ENCODE measurements at places on chromosomes 16 and 17. TPM values are rescaled to one million over a fixed set of nuclear protein-coding genes. Genes with fewer than 3 reads are reported as not detected.
A peak's percentile ranks its signal among the peaks of the same experiment; 100 is the strongest.

GRCh38 chr16:80824623-80825364, 20.4 kb upstream of the CDYL2 start:
- DNase-seq: no peak

DNA sequence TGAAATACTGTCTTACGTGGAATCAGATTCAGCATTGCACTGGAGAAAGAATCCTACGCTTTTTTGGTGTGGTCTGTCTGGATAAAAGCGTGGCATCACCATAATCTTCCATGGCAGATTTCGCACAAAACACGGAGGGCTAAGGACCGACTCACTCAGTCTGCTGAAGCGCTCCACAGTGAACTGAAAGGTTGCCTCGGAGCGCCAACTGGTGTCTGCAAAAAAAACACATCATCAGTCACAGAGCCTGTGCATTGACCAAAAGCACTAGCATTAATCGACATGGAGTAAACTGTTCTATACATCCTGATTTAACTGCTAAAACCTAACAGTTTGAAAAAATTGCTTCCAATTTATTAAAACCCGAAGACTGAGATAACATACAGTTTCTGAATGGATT, 40.5 kb downstream of the USP7 start:
- no peak for DNase-seq

- no peak for DNase-seq
These were observed 4.5 kb upstream of the ADAM11 start for GRCh38 chr17:44754276-44754675.

OTOP2 gene
- not detected for total RNA-seq

KRTAP16-1 gene
- total RNA-seq: 1.1 TPM

DNA sequence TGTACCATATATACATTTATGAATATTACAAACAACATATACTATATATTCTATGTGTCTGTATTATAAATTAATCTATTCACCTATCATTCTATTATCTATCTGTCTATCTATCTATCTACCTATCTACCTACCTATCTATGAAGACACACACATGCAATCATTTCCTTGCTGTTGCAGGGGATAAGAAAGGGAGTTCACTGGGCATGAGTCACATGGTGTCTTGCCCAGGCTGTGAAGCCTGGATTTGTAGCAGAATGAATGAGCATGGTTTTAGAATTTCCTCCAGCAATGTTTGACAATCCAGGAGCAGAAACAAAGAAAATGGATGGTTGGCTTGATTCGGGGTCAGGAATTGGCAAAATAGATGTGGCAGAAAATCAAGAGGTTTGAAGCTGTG, 23.2 kb upstream of the FAM20A start:
- no peak for DNase-seq

- DNase-seq: no peak
These were observed 28.7 kb downstream of the KNOP1 start for GRCh38 chr16:19689342-19689741.

CACNG4 gene
- total RNA-seq: not detected

DNA sequence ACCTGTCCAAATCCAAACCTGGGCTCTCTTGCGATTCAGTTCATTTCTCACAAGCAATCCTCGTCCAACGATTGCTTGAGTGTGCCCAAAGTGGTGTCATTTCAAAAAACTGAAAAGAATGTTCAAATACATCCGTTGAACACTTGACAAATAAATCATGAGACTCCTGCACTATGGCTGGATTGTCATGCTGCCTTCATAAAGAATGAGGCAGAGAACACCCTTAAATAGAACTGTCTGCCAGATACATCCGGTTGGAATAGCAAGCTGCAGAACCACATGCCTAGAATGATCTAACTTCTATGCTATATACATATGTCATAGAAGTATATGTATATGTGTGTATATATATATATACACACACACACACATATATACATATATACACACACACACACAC, 55.4 kb upstream of the HAPSTR1 start:
- no peak for DNase-seq

- no peak for DNase-seq
These were observed 8.1 kb upstream of the NLRP1 start for GRCh38 chr17:5592382-5592781.

PHLPP2 gene
- 7.0 TPM for total RNA-seq

- no peak for DNase-seq
These were observed 5.3 kb downstream of the CYGB start for GRCh38 chr17:76532072-76532651.

DNA sequence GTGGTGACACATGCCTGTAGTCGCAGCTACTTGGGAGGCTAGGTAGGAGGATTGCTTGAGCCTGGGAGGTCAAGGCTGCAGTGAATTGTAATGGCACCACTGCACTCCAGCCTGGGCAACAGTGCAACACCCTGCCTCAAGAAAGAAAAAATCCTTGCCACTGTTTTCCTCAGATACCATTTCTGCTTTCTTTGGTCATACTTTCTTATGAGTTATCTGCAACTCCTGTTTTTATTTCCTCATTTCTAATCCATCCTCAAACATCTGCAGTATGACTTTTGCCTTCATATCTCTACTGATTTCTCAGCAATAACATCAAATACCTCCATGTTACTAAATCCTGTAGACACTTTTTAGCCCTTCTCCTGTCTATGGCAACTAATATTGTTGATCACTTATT, 3.1 kb upstream of the AP2B1 start:
- no peak for DNase-seq

ADGRG3 gene
- total RNA-seq: 0.14 TPM

- DNase-seq: no peak
These were observed 6.1 kb upstream of the KRT31 start for GRCh38 chr17:41403404-41404023.

DNA sequence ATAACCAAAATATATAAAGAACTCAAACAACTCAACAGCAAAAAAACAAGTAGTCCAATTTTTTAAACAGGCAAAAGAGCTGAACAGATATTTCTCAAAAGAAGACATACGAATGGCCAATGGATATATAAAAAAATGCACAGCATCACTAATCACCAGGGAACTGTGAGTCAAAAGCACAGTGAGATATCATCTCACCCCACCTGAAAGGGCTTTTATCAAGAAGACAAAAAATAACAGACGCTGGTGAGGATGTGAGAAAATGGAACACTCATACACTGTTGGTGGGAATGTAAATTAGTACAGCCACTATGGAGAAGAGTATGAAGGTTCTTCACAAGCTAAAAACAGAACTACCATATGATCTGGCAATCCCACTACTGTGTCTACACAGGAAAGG, 7.4 kb downstream of the XYLT1 start:
- no peak for DNase-seq

- no peak for DNase-seq
These were observed 231.4 kb downstream of the IRX3 start for GRCh38 chr16:54055191-54055590.

CXCL16 gene
- 41.5 TPM for total RNA-seq

GRCh38 chr17:38703742-38704605, 1.1 kb upstream of the MLLT6 start:
- DNase-seq: peak; percentile 74

GRCh38 chr16:85137323-85138072, 25.2 kb upstream of the CIBAR2 start:
- DNase-seq: no peak

HAPSTR1 gene
- total RNA-seq: 191 TPM

GRCh38 chr16:13823501-13823900, 96.5 kb upstream of the ERCC4 start:
- DNase-seq: no peak

EPN3 gene
- not detected for total RNA-seq

GRCh38 chr16:28863929-28864793, 518 bp downstream of the SH2B1 start:
- DNase-seq: no peak

ZNF624 gene
- 3.4 TPM for total RNA-seq

ZFP1 gene
- 12.9 TPM for total RNA-seq

DNA sequence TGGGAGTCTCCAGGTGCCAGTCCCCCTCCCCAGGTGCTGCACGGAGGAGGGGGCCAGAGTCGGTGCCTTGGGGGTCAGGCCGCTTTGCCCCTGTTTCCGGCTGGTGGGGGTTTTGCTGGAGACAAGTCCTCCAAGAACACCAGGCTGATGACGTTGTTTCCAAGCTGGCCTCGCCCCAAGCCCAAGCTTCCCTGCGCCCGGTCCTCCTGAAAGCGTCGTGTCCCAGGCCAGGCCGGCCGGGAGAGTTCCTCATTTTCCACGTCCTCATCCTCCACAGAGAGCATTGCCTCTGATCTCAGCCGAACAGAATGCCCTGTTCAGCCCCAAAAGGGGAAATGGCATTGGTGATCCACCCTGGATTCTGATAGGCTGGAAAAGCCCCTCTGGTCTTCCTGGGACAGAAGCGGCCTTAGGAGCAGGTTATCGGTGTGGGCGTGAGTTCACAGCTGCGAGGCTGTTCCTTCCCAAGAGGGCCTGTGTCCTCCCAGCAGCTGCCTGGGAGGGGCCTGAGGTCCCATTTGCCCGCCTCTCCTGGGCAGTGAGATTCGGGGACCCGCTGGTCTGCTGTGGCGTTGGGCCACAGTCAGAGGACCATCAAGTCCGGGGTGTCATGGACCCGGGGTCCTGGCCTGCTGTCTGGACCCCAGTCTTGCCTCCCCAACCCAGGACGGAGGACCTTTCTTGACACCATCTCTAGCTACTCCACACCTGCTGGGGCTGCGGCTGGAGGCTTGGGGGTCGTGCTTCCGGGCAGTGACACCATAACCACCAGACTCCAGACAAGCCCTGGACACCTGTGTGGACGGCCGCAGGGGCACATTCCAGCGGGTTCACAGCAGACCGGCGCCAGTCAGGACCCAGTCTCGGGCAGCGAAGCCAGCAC, 7.1 kb downstream of the SOX8 start:
- no peak for DNase-seq

DNA sequence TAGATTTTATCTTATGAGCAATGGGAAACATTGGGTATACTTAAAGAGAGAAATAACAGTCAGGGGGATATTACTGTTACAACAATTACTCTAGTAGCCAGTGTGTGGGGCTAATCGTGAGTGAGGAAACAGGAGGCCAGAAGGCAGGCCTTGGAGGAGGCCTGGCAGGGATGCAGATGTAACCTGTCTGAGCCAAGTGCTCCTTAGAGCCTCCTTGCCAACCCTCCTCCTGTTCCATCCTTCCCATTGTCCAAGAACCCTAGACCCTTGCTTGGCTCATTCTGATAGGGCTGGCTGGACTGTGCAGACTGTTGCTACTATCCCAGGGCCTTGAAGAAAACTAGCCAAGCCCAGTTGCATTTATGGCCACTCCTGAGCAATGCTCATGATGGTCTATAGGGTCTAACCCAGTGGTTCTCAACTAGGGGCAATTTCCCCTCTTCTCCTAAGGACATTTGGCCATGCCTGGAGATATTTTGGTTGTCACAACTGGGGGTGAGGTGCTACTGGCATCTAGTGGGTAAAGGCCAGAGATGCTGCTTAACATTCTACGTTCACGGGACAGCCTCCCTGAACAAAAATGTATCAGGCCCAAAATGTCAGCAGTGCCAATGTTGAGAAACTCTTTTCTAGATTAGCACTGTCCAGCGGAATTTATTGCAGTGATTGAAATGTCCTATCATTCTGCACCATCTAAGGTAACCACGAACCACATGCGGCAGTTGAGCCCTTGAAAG, 24.4 kb upstream of the WSCD1 start:
- no peak for DNase-seq

DNA sequence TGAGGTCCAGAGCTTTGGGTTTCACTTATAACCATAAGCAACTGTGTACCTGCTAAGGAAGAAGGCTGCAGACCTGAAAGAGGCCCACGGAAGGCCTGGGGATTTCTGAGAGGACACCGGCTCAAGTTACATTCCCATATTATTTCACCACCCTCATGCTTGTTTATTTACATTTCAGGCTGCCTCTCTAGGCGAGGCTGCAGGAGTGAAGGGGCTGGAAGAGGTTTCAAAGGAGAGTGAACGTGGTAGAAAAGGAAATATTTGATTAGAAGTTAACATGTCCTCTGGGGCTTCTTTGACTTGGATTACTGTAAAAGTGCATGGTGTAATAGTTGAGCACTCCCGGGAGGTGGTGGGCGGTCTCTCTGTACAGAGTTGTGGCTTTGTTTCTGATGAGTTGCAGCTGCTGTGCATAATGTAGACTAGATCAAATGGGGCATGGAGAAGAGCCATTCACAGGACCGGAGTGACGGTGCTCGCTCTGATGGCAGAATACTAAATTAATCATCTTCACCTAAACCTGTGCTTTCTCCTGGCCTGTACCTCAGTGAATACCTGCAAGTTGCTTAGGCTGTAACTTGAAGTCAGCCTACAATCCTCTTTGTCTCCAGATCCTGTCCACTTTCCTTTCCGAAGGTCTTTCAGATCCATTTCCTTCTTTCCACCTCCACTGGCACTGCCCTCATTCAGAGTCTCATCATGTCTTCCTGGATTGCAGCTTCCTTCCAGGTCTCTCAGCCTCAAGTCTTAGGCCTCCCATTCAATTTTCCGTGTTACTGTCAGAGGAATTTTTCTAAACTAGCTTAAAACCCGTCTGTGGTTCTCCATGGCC, 1.9 kb upstream of the CPD start:
- no peak for DNase-seq

GRCh38 chr16:10835281-10835931, 16.8 kb upstream of the TVP23A start:
- DNase-seq: no peak

DNA sequence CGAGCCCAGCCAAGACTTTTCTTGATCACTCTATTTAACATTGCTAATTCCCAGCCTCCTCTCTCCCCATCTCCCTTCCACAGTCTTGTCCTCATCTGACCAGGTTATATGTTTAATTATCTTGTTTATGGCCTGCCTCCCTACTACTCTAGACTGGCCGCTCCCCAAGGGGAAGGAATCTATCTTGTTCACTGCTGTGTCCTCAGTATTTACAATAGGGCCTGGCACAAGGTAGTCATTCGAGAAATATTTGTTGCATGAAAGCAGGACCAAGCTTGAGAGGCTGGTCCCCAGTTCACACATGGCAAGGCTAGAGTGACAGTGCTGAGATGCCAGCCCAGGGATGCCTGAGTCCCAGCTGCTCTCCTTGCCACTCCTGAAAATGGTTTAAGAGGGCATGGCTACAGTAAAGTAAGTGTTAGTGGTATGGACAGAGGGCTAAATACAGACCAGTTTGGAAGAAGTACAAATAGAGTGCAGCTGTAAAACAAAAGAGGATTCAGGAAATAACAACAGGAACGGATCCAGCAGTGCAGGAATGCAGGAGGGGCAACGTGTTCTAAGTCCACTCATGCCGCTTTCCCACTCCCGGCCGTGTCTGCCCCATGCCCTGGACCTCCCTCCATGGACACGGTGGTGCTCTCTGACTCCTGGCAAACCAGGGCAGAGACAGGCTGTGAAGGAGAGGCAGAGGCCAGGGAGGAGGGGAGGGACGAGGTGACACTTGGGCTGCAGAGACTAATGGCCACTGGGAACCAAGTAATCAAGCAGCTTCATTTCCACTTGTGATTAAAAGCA, 65.6 kb downstream of the TOM1L2 start:
- no peak for DNase-seq

CCL4 gene
- total RNA-seq: 24.6 TPM

GRCh38 chr16:49520492-49521038, 147.0 kb downstream of the C16orf78 start:
- DNase-seq: no peak

WNK4 gene
- total RNA-seq: 0.28 TPM

SLC2A4 gene
- not detected for total RNA-seq

- no peak for DNase-seq
These were observed 92.3 kb downstream of the SPAG9 start for GRCh38 chr17:51028176-51028863.
